SW480 (cell line): ENCODE measurements at places on chromosomes 2 and 18.

- peak; percentile 76 for DNase-seq
Measured at GRCh38 chr2:110157153-110157793, 41.7 kb upstream of the MALL start.

DNA sequence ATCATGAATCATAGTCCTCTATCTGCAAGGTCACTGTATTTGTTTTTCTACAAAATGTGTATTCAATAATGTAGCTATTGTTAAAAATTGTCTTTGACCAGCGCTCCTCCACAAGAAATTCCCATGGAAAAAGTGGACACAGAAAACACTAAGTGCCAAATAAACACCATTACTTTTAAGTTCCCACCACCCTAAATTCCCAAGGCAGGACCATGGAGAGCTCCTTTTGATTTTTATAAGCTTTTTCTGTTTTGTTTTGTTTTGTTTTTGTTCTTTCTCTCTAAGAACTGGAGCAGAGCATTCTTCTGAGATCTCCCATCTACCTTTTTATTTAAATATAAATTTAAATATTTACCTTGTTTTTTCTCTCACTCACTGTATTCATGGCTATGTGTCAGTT is 44.5 kb downstream of the LRATD1 start:
- no peak for DNase-seq

GRCh38 chr2:193583638-193584400 is 1389.1 kb upstream of the TMEFF2 start:
- no peak for DNase-seq

GRCh38 chr2:183014005-183014404 is 24.3 kb downstream of the NCKAP1 start:
- no peak for DNase-seq

DNA sequence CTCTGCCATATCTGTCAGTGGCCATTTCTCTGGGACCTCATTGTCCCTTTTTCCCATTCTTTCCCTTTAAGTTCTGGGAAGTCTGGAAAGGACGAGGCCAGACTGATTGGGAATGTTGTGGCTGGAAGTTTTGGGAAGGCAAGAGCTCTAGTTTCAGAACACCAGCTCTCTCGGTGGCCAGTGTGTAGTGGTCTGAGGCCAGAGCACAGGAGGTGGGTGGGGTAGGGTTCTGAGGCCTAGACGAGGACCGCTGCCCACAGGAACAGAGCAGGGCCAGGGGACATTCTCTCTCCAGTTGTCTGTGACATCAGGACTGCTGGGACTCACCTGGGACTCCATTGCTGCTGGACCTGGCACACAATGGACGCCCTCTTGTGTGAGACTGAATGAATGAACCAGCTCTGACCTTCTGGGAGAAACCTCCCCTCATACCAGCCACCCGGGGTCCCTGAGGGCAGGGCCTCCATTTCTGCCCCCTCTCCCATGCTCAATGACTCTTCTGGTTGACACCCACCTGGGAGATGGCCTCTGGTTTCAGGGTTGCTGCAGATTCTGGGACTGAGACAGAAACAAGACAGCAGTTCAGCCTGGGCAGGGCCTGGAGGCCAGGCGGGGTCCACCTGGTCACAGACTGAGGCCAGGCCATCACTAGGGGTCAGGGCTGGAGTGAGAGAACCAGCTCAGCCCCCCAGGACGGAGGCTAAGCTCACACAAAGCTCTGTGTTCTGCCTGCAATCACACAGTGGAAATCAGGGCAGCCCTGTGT is 8.4 kb upstream of the NPPC start:
- no peak for DNase-seq

DNA sequence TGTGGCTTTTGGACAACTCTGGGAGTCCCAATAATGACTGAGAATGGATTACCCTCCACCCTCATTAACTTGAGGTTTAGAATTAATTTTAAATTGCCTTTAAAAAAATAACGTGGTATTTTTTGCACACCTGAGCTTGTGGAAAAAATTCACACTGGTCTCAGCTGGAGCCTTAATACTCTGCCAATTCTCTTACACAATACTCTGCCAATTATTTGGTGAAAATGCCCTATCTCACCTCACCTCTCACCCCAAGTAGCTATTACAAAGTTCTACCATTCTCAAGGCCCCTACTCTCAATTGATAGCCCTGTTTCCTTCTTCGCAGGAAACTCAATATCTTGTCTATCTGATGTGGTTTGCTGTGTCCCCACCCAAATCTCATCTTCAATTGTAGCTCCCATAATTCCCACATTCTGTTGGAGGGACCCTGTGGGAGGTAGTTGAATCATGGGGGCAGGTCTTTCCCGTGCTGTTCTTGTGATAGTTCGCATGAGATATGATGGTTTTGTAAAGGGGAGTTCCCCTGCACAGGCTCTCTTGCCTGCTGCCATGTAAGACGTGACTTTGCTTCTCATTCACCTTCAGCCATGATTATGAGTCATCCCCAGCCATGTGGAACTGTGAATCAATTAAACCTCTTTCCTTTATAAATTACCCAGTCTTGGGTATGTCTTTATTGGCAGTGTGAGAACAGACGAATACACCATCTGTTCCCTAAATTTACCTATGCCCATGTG is 27.4 kb upstream of the C2orf69 start:
- no peak for DNase-seq

DNA sequence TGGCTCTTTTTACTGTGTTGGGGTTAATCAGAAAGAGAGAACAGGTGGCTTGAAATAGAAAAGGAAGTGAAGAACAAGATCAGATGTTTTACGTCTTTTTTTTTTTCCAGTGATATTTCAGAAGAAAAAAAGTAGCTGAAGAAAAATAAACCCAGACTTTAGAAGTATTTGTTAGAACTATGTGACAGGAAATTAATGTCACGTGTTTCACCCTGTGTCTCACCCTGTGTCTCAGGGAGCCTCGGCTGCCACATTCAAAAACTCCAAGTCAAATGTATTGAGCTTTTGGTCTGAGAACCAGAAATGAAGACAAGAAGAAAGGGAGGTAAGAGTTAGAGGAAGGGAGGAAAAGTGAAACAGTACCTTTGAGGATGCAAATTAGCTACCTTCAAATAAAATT is 38.0 kb downstream of the AKAIN1 start:
- no peak for DNase-seq
